GM20000 (cell line): ENCODE measurements at places on chromosomes 12 and 14.

DNA sequence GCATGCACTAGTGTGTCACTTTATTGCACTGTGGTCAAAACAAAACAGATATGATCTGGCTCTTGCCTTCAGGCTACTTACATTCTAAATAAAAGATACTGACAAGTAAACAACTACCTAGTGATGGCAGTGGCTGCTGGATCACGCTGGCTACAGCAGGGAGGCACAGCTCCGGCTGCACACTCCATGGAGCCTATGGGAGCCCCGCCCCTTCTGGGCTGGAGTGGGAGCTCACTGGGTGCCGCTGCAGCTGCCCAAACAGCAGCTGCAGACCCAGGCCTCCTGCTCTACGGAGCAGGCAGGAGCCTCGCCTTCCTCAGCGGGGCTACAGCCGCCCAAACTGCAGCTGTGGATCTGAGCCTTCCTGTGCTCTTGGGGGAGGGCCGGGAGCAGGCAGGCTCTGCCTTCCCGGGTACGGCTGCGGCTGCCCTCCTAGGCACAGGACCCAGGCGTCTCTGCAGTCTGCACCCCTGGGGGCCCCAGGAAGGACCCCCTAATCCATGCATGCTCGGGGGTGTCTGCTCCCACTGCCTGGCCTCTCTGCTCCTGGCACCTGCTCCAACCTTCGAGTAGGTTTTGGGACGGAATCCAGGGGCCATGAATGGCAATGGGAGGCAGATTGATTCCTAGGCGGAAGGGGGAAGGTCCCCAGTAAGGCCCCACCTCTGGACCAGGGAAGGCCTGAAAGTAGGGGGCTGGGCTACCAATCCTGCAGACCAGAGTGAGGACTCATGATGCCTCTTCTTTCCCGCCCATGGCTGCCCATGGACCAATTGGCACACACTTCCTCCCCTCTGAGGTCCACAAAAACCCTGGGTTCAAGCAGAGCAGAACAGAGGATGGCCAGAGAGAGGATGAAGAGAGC is 253.1 kb downstream of the ANO6 start:
- DNase-seq, result no peak

DNA sequence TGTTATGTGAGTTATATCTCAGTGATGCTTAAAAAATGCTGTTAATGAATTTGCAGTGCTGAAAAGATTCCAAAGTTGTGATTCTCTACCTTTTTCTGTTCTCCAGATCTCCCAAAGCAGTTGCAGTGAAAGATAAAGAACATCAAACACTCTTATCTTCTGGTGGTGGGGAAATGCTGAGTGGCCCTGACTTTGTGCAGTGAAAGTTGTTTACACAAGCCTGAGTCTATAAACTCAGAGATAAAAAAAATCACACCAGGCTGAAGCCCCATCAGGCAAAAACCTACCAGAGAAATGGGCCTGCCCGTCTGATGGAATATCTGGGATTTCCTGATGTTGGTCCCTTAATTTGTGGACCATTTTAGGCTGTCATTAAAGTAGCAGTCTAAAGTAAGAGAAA is 46.1 kb downstream of the RASSF3 start:
- DNase-seq, result no peak

DNA sequence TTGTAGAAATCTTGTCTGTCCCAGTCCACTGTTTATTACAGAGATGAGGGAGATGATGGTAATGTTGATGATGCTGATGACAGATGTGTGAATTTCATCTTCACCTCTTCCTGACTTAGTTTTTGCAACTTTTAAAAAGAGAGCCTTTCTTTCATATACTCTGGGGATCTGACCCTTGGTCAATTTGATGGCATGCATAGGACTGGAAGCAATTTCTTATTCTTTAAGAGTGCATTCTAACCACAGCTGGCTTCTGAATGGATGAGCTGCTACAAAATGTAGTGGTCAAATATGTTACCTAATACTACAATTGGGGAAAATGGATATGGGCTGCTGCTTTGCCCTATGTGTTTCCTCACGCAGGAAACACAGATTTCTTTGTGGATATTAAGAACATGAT is 80.8 kb downstream of the MYRFL start:
- no peak for DNase-seq

DNA sequence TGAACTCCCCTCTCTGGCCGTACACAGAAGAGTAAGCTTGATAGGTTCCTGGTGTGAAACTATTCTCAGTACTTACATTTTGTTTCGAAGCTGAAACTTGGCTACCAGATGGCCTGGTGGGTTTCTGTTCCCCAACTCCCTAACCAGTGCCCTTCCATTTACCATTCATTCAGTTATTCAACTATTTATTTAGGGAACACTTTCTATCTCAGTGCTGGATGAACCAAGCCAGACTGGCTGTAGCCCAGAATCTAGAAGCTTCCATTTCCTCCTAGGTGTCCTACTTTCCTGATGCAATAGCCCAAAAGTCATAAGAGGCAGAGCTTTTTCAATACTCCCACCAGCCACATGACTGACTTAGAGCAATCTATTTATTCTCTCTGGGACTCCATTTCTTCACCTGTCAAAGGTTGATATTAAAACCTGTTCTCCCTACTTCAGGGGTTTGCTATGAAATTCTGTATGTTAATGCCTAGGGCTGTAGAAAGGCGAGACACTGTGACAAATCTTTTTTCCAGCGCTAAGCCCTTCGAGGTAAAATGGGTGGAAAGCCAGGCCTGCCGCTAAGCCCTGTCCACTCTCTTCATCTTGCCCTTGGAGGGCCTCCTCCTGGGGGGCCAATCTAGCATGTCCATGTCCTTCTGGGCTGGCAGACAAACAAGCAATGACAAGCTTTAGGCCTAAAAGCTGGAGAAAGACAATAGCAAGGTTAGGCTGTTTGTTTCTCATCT is 8.1 kb upstream of the IRF2BPL start:
- DNase-seq, result peak; percentile 65

DNA sequence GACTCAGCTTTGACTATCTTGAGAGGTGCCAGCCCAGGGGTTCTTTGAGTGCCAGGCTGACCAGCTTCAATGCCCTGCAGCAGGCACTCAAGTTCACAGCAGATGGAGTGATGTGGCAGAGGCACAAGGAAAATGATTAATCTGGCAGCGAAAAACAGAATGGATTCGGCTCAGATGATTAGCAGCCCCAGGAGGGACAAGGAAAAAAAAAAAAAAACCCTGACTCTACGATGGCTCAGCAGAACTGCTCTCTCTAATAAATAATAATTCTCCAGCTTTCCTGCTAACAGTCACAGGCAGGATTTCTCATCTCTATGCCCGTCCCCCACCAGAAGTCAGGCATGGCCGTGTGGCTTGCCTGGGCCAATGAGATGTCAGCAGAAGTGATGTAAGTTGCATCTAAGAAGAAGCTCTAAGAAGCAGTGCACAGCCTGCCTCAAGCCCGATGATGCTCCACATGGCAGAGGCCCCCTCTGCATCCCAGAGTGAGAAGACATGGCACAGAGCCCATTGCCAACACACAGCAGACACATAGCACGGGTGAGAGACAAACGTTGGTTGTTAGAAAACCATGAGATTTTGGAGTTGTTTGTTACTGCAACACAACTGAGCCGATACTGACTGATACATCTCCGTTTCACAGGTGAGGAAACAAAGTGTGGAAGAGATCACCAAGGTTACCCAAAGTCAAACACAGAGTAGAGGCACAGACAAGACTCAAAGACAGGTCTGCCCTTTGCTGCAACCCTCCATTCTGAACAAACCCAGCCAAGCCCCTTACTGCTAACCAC is 111.0 kb downstream of the SCARB1 start:
- no peak for DNase-seq

DNA sequence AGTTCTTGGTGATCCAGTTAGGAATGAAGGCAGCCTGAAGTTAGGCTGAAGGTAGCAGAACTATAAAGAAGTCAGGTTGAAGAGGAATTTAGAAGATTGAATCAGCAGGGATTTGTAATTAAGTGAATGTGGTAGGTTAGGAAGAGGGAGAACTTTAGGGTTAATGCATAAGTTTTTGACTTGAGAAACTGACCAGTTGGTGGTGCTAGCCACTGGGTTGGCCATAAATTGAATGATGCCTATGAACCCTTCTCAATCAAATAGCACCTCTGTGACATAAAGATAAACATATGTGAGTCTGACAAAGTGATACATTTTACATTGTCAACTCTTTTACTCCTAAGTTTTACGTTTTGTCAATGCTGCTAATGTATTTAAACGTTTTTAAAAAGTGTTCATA is 290.6 kb upstream of the NAV3 start:
- no peak for DNase-seq

- peak; percentile 41 for DNase-seq
These were observed 18.8 kb downstream of the SOCS2 start for GRCh38 chr12:93591137-93591868.

DNA sequence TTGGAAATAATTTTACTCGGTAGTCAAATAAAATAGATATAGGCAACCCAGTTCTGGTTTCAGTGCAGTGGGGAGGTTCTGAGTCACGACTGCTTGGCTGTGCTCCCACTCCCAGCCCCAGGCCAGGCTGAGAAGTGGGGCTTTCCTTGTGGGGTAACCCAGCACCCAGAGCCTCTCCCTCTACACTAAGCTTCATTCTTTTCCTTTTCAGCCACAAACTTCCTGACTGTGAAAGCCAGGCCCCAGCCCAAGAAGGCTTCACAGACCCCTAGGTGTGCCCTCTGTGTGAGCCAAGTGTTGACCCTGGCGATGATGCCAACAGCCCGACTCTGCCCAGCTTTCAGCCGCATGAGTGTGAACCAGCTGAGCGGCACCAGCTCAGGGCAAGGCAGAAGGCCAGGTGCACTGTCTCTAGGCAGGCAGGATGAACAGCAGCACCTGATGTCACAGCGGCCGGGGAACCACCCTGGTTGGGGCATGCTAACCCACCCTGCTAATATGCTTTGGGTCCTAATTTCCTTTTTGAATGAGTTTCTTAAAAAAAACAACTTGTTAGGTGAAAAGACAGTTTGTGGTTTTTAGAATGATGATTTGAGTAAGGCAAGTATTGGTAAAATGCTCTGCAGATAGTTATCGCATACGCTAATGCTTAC is 42.2 kb upstream of the ATP23 start:
- DNase-seq, result peak; percentile 87

- peak; percentile 76 for DNase-seq
These were observed 28.4 kb downstream of the DGLUCY start for GRCh38 chr14:91142214-91142668.

GRCh38 chr14:104142136-104142945 is 4.0 kb downstream of the KIF26A start:
- DNase-seq, result no peak

DNA sequence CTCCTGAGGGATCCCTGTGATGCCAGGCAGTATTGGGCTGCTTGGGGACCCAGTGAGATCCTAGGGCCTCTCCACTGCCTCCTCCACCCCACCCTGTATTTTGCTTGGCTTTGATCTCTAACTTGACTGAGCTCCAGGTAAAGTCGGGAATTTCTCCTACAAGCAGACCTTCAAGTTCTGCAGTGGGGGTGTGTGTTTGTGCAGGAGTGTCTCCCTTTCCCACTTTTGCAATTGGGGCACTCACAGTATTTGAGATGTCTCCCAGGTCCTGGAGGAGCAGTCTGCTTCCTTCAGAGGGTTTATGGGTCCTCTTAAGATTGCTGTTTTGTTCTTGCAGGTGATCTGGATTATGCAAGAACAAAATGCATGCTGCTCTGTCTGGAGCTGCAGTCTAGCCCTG is 68.9 kb downstream of the ALG10B start:
- no peak for DNase-seq

GRCh38 chr14:60862283-60862682 is 118.6 kb downstream of the TRMT5 start:
- DNase-seq, result no peak

- DNase-seq, result no peak
These were observed 432.6 kb downstream of the PCNX1 start for GRCh38 chr14:71339650-71340415.

DNA sequence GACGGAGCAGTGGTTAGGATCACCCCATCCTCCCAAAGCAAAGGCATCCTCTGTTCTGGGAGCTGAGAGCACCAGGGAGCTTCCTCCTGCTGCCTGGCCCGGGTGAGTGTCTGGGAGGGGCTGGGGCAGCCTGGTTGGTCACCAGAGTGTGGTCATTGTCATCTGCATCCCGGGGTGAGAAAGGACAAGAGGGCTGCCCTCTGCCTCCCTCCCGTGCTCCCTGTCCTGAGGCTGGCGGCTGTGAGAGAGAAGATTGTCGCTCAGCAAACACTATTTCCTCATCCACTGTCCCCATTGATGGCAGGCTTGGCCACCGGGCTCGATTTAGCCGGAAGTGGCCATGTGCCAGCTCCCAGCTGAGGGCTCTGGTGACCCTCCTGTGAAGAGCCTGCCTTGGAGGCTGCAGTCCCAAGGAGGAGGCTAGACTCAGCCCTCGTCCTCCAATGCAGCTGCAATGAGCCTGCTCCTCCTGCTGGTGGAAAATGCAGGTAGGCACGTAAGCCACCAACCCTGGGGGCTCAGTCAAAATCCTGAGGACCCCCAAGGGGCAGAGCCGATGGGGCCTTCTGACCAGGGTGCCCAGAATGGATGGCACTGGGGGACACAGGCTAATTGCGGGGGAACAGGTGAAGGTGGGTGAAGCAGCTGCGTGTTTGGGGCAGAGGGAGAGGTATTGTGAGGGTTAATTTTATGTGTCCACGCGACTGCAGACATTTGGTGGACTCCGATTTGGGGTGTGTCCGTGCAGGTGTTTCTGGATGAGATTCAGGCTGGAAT is 155.7 kb downstream of the KIF26A start:
- no peak for DNase-seq

DNA sequence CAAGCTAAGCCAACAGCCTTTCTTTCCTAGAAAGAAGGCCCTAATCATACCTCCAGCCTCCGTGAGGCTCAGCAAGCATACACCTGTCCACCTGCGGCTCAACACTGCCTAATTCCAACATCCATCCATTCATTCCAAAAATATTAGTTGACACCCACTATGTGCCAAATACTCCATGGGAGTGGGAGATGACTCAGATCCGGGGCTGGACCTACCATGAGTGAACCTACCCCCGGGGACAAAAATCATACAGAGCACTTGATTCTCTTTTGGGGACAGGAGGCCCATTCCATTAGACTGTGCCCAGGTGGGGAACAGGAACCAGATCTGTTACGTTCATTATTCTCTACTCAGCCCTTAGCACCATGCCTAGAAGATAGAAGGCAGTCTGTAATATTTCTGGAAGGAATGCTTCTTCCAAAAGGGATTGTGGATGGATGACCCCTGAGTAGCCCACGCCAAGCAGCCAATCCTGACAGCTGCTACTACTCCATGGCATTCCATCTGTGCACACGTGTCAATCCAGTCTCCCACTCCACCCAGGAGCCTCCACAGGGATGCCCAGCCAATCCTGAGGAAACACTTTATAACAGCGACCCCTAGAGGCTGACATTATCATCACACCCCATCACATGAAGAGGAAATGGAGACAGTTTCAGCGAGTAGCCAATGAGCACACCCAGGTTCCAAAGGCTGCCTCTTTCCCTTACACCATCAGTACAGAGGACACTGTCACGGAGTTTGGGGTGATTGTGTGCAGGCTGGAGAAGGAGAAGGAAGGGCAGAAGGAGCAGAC is 170.7 kb downstream of the ESRRB start:
- DNase-seq, result peak; percentile 53

DNA sequence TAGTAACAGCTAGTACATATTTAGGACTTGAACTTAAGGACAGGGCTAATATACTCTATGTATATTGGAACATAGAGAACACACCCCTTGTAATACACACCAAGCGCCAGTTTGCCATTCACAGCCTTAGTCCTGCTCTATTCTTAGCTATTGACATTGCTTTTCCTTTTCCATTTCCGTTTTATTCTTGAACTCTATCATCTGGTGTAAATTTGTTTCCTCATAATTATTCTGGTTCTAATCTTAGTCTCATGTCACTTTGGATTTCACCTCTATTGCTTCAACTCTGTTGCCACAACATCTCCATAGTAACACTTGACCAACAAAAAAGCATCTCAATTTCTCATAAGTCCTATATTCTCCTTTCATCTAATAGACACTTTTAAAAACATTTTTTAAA is 225.7 kb downstream of the PHLDA1 start:
- DNase-seq, result no peak

- no peak for DNase-seq
These were observed 2.8 kb downstream of the MED21 start for GRCh38 chr12:27025116-27025515.
